NCI-H510A (cell line): ENCODE measurements at places on chromosomes 6 and 20.

DNA sequence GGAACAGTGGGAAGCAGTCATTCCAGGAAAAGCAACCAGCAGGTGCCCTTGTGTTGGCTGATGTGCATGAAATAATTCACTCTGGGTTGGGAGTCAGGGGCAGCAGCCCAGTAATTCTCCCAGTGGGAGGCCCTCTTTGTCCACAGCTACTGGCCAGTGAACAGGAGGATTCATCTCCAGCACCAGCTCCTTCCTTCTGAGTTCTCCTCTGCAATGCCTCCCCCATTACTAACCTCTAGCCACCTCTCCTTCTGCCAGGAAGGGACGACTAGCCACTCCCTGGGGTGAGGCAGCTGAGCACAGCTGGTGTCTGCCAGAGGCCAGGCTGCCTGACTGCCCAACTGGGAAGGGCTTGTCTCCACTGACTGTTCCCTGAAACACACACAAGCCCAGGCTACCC lies 12.5 kb upstream of the R3HDML start:
- no peak for DNase-seq

- no peak for DNase-seq
These were observed 345.6 kb downstream of the MAFB start for GRCh38 chr20:40343390-40343789.

DNA sequence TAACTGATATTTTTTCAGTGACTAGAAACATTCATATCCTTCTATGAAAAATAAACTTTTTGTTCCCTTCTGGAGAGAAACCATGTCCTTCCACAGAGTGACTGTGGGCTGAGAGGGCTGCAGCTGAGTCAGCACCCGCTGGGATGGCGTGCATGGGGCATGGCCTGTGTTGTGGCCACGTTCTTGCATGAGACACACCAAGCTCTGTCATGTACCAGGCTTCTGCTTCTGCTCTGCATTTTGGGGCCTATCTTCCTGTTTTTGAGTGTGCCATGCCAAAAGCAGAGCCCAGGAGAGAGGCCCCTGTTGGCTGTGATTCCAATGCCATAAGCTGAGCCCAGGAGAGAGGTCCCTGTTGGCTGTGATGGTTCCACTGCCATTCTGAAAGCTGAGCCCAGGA lies 10.8 kb downstream of the APMAP start:
- DNase-seq: no peak

GRCh38 chr6:21382821-21383449 lies 210.6 kb upstream of the SOX4 start:
- no peak for DNase-seq

DNA sequence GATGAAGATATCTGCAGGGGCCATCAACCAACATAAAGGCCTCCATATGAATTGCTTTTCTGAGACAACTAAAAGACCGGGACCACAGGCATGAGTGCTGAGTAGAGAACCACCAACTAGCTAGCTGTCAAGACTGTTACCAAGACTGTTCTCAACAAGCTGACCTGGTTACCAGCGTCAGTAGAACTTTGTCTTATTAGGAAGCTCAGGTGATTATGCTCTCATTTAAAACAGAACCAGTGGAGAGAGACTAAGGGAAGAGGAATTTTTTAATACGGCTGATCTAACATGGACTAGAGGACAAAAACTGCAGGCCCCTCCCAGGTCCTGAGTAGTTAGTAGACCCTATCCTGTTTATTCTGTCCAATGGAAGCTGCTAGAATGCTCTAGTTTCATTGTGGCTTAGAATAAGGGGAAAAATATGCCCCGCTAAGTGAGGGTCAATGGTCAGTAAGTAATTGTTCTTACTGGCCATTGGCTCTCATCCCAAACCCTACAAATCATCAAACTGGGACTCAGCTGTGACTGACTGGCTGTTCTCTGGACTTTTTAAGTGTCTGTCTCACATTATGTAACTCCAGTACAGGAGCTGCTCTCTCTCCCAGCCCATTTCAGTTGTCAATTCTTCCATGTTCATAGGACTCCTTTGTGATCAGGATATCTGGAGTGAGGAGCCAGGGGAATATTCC lies 3.8 kb upstream of the DYNLRB1 start:
- no peak for DNase-seq
